CD8-positive, alpha-beta memory T cell (primary cell): ENCODE measurements at places on chromosomes 2 and 18.

GRCh38 chr18:77003316-77003715, 129.3 kb downstream of the MBP start:
- no peak for DNase-seq

GRCh38 chr2:68320118-68320641, 431 bp upstream of the CNRIP1 start:
- no peak for DNase-seq

- no peak for DNase-seq
Observed at GRCh38 chr18:3380384-3380961, 69.5 kb upstream of the TGIF1 start.

GRCh38 chr2:3494984-3495666, 24.2 kb downstream of the ADI1 start:
- no peak for DNase-seq

DNA sequence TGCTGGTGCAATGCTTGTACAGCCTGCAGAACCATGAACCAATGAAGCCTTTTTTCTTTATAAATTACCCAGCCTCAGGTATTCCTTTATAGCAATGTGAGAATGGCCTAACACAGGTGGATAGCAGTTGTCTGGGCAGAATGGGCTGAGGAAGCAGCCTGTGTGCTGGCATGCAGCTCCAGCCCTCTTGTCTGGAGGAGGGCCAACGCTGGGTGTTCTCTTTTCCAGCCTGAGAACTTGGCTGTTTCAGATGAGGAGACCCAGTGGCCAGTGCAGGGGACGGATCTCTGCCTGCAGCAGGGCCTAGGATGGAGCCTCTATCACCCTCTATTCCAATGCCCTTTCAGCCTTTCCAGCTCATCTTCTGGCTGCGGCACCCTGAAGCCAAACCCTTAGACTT, 58.8 kb downstream of the CTIF start:
- DNase-seq: no peak
